ENCODE measurements at places on chromosomes 7 and 10.

GRCh38 chr7:105800849-105801534, 75.4 kb downstream of the ATXN7L1 start:
- DNase-seq = no peak

DNA sequence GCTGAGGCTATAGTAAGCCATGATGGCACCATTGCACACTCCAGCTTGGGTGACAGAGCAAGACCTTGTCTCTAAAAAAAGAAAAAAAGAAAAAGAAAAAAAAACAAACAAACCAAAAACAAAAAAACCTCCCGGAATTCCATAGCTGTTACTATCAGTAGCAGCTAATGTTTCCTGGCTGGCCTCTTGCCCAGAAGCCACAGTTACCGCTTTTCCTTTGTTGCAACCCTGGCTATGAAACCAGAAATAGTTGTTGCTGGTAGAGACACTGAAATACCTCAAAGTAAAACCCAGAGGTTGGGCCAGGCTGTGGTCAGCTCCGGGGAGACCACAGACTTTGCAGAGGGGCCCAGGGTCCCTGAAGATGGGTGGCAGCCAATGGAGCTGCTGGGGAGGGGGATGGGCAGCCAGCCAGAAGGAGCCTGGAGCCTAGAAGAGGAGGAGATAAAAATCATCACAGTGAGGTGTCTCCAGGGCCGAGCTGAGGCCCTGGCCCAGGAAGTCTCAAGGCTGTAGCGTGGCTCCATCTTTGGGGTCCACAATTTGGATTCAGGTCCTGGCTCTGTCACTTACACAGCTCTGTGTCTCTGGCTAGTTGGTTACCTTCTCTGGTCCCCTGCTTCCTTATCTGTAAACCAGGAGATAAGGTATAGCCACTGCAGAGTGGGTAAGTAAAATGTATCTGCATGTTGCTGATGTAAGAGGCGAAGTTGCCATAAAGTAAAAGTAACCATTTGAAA, 3.4 kb upstream of the CHST12 start:
- DNase-seq = no peak

DNA sequence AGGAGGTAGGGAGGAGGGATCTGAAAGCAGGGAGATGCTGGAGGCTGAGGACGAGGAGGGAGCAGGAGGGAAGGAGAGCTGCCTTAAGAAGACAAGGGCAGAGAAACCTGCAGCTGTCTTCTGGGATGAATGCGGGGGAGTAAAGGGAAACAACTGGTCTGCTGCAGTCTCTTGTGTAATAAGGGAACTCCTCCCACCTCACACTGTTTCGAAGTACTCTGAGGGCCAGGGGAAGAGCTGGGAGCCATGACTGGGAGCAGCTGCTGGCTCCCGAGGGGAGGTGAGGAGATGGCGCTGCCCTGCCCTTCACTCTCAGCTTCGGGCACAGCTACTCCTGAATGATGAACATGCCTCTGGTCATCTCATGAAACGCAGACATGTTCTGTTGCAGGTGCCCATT, 65.1 kb downstream of the CLEC2L start:
- DNase-seq = no peak

GRCh38 chr10:20029523-20029922, 213.3 kb downstream of the PLXDC2 start:
- no peak for DNase-seq

DNA sequence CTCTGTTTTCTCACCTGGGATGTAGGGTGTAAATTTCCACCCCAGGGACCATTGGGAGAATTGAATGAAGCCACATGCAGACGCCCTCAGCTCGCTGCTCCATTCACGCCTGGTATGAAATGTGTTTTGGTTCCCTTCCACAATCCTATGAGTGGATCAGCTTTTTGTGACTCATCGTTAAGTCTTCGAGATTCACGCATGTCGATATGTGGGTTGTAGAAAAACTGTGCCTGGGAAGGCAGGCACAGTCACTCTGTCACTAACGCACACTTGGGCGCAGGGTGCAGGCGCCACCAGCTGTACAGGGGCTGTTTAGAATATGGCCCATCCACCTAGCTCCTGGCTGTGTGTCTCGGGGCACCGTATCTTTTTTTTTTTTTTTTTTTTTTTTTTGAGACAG, 64.2 kb upstream of the SH2B2 start:
- DNase-seq = no peak

DNA sequence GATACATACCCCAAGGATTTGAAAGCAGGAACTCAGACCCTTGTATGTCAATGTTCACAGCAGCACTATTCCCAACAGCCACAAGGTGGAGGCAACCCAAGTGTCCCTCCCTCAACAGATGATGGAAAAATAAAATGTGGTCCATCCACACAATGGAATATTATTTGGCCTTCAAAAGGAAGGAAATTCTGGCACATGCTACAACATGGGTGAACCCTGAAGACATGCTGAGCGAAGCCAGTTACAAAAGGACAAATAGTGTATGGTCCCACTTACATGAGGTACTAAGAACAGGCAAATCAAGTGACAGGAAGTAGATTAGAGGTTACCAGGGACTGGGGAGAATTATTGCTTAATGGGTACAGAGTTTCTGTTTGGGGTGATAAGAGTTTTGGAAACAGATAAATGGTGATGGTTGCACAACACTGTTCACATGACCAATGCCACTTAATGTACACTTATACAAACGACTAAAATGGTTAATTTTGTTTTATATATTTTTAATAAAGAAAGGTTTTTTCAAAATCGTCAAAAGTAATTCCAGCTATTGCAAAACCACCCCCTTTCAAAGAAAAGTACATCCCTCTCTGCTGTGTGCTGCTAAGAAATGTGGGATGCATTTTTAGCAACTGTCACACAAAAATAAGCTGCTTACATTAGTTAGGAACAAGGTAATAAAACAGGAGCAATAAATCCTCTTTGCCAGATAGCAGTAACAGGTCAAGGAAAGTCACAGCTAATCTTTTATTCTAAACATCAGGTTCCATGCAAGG, 85.7 kb downstream of the GRB10 start:
- no peak for DNase-seq

GRCh38 chr10:114346176-114347031, 57.9 kb downstream of the AFAP1L2 start:
- DNase-seq = no peak

DNA sequence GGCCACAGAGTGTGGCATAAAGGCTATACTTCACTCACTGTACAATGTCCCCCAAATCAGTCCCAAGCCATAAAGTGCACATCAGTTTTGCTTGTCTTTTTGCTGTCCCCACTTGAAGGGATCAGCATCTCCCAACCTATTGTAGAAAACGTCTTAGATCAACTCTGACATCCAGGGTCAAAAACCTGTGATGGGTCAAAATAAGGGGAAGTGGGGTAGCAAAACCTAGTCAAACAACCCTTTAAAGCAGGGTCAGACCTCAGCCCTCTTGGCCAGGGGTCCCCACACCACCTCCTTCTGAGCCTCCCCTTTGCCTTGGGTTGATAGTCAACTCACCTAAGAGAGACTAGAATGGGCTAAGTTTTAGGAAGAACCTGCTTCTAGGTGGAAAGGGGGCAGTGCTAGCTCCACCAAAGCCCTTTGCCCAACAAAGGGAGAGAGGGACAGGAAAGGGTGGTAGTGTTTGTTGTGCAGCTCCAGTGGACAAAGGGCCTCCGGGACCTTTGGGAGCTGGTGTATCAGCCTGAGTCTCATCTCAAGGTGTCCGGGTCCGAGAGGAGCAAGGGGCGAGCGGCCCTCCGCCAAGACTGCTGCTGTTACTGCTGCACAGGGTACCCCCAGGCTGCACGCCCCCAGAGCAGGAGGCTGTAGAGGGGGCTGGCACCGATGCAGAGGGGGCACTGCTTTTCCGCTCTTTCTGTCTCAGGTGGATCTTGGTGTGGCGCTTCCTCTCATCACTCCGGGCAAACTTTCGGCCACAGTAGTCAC, 3.3 kb downstream of the EGR2 start:
- peak; percentile 8 for DNase-seq

GRCh38 chr7:139618482-139619366, 95.2 kb downstream of the CLEC2L start:
- DNase-seq = peak; percentile 67

DNA sequence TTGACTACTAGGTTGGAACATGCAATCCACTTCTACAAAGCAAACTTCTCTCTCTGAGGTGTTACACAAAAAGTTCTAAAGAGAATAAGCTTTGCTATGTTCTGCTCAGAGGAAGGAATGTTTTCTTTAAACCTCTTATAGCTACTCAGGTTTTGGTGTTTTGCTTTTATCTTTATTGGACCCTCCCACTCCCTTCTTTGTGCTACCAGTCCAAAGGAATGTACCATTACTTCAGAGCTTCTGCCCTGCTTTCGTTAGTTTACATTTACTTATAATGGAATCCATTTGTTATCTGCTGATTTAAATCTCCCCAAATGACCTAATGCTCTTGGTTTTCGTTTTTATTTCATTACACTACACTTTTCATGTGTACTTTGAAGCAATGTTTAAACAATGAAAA, 154.9 kb downstream of the ATE1 start:
- no peak for DNase-seq

DNA sequence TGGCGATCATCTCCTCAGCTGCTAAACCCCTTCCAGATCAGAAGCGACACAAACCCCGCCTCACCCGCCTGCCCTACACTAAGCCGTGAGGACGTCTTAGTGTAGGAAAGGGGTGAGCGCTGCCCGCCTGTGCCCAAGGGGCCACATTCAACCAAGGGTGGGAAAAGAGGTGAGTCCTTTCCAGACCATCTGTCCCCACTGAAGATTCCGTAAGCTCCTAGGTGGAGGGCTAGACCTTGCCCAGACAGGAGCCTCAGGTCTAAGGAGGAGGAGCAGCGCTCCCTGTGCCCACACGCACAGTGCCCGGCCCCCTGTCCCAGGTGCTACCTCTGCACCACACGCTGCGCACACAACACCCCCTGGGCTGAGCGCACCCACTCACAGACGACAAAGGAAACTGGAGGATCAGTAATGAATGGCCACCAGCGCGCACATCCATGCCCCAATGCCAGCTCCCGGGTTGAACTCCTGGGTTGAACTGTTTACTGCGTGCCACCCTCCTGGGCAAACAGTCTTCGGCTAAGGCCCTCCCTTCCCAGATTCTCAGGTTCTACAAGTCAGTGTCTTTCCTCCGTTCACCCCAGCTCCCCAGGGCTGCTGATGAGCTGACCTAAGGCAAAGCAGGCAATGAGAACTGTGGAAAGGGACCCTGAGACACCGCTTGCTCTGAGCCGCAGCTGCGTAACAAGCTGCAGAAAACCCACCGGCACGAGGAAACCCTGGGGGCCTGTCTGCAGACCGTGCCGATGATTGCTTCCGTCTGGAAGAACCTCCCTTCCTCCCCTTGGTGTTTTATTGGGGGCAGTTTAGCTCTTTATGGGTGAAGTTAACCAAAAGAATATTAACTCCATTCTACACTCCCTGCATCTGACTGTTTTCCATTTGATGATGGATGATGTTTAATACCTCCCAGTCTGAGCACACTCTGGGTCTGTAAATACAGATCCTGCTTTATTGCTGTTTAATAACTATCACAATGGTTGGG, 185.9 kb downstream of the MAD1L1 start:
- DNase-seq = no peak

- DNase-seq = no peak
These were observed 62.2 kb upstream of the USP6NL start for GRCh38 chr10:11673346-11674280.

DNA sequence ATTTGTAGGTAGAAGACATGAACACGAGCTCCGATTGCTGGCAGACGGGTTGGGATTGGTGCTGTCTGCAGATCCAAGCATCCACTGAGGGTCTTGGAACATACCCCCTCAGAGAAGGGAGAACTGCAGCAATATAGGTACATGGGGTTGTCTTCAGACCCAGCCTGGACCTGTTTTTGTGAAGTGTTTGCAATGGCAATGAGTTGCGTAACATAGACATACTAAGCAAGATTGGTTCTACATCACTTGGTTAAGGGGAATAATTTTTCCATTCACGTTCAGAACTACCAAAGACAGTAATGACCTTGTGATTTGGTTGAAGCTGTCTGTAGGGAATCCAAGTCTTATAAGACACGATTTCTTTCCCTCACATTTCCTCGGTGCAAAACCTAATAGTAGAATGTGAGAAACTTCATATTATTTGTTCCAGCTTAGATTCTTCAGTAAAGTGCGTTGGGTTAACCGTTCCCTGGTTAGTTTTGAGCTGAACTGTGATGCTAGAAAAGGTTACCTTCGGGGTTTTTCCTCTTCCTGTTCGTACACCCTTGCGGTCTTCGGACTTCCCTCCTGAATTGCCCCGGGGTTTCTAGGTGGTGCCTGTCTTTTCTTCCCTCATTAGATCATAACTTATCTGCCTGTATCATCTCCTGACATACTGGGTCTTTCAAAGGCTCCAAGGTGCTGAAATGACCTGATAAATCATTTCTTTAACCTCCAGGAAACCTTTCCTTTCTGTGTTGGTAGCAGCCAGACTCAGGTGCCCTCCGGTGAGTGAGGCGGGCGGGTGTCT, 14.4 kb downstream of the PROSER2 start:
- DNase-seq = no peak

DNA sequence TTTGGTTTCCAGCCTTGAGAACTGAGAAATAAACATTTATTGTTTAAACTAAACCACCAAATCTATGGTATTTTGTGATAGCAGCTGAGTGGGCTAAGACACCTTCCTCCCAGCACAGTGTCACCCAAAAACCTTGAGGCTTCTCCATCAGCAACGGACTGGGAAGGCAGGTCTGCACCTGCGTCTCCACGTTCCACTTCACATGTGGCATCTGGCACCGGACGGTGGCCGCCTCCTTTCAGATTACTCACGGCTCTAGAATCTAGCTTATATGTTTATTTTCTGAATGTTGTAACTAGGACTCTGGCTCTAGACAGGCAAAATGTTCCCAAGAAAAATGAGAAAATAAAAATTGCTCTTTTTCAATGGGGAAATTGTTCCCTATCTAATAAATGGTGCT, 201.0 kb downstream of the ADARB2 start:
- no peak for DNase-seq

- DNase-seq = peak; percentile 71
These were observed 59.1 kb downstream of the ZNF365 start for GRCh38 chr10:62433181-62433692.

- peak; percentile 39 for DNase-seq
These were observed 535 bp downstream of the ASAH2B start for GRCh38 chr10:50740293-50740648.

- DNase-seq = peak; percentile 40
These were observed 309.7 kb downstream of the CSTF2T start for GRCh38 chr10:51389415-51390321.

DNA sequence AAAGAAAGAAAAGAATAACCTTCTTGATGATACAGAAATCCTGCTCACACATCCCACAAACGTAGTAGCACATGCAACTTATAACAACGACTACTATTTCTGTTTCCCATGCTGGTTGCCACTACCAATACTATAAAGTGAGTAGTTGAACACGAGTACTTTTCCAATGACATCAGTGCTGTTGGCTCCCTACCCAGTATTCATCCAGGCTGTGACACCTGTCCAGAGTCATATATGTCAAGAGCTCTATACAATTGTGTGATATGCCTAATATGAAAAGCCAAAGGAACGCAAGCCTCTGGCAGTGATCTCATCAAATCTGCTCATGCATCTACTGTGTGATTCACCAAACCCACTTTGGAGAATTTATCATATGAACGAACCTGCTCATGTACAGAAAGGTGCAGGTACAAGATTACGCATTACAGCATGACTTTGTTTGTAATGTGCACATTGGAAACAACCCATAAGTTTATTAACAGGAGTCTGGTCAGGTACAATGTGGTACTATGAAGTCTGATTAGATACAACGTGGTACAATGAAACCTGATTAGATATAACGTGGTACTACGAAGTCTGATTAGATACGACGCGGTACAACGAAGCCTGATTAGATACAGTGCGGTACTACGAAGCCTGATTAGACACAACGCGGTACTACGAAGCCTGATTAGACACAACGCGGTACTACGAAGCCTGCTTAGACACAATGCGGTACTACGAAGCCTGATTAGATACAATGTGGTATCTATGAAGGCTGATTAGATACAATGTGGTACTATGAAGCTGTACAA, 5.8 kb upstream of the ITIH5 start:
- no peak for DNase-seq

GRCh38 chr7:23468526-23469149, 1.7 kb downstream of the IGF2BP3 start:
- DNase-seq = peak; percentile 33

All from stimulated activated CD4-positive, alpha-beta T cell treated with anti-CD3 and anti-CD28 coated beads, Interleukin-2, amount 100 ng/mL, for 24 hours (primary cell).